ENCODE measurements at places on chromosomes 1 and 21.

- no peak for DNase-seq
Observed at GRCh38 chr1:33036051-33036525, 595 bp downstream of the AK2 start.

DNA sequence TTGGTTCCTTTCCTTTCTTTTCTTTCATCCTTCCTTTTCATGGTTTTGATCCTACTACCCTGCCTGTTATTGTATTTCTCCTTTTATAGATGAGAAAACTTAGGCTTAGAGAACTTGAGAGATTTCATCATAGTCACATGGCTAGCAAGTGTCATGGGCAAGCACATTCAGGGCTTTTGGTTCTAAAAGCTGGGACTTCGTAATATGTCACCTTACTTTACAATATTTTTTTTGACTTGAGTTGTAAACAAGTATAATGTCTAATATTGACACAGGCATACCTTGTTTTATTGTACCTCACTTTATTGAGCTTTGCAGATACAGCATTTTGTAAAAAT, 70.7 kb downstream of the MTR start:
- no peak for DNase-seq

GRCh38 chr1:22652881-22653316, at the start of gene C1QB:
TSS of gene C1QB (plus strand) at chr1:22653236. CDS start at chr1:22659463, 6,227 bp downstream.
- DNase-seq, result no peak

- DNase-seq, result no peak
Observed at GRCh38 chr21:46347203-46347550, 23.2 kb downstream of the PCNT start.

DNA sequence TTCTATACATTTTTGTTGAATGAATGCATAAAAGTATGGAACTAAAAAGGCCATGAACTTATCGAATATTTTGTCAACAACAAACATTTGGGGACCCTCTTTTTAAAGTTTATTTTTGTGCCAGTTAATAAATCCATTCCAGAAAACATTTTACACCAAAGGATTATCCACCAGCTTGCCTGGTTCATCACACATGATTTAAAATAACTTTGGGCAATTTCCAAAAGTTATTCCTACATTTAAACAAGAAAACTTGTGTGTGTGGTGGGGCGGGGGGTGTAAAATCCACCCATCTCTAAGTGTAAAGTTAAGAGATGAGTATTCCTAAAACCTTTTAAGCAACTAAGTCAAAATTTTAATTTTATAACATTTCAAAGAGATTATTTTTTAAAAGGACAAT, 224.5 kb upstream of the SNX7 start:
- no peak for DNase-seq

GRCh38 chr1:234977875-234978396, 150.7 kb downstream of the TOMM20 start:
- DNase-seq, result no peak

GRCh38 chr1:162765788-162766187, 24.7 kb upstream of the HSD17B7 start:
- DNase-seq, result no peak

DNA sequence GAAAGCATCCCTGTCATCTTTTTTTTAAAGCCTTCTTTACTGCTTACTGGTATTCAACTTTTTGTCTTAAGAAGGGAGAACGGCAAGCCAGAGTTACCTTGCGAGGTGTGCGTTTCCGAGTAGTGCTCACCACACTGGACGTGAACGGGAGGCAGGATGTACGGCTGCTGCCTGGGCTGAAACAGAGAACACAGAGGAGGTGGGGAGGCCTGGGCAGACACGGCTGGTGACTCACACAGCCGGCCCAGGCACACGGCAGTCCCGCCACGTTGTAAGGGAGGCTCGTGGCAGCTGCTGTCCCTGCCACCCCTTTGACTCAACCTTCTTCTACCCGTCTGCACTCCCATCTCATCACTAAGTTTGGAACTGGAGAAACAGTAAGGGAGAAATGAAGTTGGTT, 105.8 kb downstream of the SMYD2 start:
- DNase-seq, result no peak
